Suppressor macrophage (primary cell): ENCODE measurements at places on chromosomes 13 and 19.

DNA sequence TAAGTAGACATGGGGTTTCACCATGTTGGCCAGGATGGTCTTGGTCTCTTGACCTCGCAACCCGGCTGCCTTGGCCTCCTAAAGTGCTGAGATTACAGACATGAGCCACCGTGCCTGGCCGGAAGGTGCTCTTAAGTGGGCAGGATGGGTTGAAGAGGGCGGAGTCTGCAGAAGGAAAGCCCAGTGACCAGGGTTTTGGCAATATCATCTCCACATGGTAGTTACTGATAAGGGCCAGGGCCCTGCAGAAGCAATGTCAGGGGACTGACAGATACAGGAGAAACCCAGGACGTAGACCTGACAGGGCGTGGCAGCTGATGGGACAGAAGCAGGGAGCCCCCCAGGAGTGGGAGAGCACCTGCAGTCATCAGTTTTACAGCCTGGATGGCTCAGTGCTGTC, 45.7 kb upstream of the RNF113B start:
- no peak for DNase-seq

DNA sequence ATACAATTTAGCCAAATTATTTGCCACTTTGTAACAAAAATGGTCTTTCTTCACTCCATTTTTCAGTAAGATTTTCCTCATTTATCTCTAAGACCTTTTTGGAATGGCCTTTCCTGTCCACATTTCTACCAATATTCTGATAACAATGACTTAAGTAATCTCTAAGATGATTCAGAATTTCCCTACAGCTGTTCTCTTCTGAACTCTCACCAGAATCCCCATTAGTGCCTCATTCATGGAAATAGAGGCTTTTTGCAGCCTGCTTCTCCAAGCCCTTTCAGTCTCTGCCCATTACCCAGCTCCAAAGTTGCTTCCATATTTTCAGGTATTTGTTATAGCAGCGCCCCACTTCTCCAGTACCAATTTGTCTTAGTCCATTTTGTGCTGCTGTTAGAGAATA, 867.0 kb downstream of the GPC5 start:
- no peak for DNase-seq

DNA sequence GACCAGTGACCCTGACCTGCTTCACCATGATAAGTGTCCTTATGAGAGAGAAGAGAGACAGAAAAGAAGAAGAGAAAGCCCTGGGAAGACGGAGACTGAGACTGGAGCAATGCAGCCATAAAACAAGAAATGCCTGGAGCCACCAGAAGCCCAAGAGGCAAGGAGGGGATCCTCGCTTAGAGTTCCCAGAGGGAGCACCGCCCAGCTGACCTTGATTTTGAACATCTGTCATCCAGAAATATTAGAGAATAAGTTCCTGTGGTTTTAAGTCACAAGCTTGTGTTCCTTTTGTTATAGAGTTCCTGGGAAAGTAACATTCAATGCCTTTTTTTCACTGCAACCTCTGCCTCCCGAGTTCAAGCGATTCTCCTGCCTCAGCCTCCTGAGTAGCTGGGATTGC, 20.2 kb downstream of the CERS1 start:
- no peak for DNase-seq

DNA sequence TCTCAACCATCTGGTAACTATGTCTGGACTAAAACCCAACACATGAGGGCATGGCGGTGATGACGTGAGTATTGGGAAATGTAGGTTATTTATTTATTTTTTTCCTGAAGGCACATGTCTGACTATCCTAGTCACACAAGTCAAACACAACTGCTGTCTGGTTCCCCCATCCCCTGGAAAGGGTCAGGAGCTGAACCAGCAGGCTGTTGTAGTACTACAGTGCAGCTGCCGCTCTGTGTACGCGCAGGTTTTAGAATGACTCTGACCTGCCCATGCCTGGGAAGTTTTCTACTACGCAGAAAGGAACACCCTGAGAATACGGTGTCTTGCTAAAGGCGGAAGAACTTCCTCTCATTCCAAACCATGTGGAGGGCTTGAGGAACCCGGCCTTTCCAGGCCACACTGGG, 1.2 kb downstream of the SLC7A1 start:
- DNase-seq, result peak; percentile 74

DNA sequence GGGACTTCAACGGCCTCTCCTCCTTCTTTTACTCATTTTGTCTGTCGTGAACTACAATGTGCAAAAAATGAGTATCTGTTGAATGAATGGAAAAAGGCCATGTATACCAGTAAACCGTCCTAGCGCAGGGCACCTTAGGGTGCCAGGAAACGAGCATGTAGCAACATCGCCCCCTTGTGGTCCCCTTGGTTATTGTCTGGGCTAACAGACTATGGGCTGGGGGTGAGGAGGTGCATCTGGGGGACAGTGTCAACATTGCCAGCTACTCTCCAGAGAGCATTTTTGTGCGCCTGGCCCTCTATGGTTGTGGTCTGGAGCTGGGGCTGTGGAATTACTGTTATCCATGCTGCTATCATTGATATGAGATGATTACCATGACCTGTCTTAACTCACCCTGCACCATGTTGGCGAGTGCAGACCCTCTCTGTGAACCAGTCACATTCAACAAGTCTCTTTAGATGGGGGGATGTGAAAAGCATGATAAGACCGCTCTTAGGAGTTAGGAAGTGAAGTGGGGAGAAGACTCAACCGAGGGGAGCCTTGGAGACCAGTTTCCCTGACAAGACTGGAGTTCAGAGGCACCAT, 22.8 kb upstream of the SIGLEC11 start:
- peak; percentile 92 for DNase-seq

- no peak for DNase-seq
Observed at GRCh38 chr19:17037966-17038500, 11.4 kb upstream of the CPAMD8 start.

DNA sequence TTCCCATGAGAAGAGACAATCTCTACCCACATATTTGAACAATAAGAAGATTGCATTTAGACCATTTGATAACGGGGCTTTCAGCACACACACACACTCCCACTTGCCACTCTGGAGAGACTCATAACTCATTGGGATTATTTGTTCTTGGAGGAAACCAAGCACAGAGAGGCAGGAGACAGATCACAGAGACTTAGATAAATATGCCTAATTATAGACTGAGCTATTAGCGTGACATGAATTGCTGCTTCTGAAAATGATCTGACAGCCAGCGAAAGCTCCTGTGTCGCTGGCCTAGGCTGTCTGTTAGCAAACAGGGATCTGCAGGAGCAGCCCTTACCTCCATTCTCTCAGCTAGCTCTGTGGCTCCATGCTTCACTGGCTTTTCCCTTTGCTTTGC, 111.4 kb downstream of the CCNA1 start:
- no peak for DNase-seq

DNA sequence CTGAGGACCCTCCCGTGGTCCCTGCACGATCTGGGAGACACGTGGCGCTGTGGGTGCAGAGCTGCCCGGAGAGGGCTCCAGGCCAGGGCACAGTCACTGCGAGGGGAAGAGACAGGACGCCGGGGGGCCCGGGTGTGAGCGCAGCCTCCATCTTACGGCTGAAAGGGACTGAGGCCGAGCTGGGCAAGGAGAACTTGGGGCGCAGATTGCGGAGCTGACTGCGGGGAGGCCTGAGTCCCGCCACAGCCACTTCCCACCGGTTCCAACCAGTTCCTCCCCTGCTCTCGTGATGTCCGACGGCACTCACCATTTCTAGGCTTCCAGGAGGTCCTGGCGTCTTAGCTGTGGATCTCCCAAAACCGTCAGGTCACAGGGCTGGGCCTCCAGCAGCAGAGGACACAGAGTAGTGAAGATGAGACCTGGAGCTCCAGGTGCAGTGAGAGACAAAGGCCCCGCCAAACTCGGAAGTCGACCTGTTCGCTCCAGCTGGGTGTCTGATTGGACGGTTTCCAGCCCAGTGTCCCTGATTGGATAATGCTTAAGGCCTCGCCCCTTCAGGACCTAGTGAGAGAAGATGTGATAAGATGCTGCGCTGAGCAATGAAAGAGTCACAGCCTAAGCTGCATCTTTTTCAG, 4.8 kb upstream of the ZNF253 start:
- DNase-seq, result no peak

DNA sequence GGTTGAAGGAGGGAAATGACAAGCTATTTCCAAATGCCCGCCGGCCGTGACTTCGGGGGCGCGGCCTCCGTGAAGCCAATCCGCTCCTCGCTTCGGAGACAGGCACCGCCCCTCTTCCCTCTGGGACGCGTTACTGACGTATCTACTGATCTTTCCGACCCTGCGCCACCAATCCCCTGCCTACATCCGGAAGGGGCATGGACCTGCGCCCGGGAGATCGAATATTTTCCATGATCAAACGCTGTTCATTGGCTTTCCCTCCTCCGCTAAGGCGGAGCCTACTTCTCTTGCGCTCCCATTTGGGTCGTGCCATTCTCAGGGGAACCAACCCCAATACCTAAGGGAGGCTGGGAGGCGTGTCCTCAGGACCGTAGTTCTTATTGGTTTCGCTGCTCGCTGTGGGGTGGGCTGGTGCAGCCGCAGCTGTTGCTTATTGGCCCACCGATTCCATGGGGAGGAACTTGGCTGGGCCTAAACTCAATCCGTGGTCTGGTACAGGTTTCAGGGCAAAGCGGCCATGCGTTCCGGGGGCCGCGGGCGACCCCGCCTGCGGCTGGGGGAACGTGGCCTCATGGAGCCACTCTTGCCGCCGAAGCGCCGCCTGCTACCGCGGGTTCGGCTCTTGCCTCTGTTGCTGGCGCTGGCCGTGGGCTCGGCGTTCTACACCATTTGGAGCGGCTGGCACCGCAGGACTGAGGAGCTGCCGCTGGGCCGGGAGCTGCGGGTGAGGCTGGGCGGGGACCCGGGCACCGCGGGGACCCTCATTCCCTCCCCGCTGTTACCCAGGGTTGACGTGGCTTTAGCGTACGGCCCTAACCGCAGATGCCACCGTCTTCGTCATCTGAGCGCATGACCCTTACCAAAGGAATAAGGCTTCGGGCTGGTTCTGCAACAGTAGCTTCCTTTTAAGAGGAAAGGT, at the start of gene QPCTL:
QPCTL (plus strand) TSS at position 480 of the 919 bp plus-strand sequence; CDS start at position 518, 38 bp downstream.
- peak; percentile 98 for DNase-seq

DNA sequence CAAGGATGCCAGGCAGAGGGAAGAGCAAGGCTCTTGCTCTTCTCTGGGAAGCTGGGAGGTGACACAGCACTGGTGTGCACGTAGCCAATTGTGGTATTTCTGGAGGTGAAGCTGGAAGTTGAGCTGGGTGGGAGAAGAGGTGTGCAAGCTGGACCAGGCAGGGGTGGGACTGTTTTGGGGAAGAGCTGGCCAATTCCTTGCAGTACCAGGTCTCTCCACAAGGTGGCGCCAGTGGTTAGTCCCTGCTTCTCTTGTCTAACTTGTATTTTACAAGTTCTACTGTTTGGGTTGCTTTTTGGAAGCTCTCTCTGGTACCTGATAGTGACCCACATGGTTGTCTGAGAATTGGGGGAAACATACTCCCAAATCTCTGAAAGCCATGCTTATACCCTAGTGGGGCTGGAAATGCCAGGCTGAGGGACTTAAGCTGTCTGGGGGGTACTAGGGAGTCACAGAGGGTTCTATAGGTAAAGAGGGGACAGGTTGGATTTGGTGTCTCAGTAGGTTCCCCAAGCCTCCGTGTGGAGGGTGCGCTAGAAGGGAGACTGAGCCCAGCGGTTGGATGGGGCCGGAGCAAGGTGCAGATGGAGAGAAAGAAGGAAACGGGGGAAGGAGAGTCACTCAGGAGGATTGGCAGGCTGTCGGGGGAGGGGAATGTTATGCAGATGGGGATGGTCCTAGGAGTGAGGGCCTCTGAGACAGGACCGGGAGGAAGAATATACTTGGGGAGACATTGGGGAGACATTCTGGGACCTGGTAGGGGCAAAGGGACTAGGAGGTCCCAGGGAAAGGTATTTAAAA, 3.0 kb downstream of the HPN start:
- DNase-seq, result peak; percentile 64

DNA sequence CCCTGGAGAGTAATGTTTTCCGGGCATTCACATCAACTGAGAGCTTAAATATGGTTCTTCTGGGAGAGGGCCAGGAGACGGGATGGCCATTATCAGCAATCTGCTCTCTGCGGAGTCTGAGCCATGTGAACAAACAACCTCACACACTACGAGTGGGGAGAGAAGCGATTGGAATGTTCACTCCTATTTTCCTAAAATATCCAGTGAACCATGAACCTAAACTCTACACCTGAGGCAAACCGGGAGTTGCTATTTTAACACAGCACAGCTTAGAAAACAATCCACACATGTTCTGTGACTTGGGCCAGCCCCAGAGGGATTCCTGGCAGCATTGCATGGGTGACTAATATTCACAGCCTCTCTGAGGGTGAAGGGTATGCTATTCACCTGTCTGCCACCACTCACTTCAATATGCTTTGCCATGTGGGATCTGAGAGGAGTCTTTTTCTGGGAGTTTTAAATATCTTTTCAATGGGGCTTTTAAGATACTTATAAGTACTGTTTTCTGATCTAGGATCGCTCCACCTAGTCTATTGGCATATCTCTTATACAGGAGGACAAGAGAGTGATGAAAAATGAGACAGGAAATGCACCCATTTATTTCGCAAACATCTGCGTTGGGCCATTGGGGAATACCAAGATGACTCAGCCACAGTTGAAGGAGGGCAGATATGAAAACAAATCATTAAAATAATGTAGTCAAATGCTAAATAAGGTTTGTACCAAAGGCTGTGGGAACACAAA, 72.6 kb upstream of the SERP2 start:
- peak; percentile 74 for DNase-seq

DNA sequence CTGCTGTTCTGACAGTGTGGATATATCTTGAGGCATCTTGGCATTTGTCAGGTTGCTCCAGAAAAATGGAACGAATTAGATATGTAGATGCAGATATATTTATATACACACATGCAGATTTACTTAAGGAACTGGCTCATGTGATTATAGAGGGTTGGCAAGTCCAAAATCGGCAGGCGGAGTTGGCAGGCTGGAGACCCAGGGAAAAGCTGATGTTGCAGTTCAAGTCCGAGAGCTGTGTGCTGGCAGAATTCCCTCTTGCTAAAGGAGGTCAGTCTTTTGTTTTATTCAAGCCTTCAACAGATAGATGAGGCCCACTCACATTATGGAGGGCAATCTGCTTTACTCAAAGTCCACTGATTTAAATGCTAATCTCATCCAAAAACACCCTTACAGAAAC, 24.4 kb upstream of the CSNK1A1L start:
- no peak for DNase-seq

GRCh38 chr19:10112895-10113591, 1.6 kb downstream of the P2RY11 start:
- DNase-seq, result peak; percentile 61
